ENCODE measurements at places on chromosomes 7 and 10.

DNA sequence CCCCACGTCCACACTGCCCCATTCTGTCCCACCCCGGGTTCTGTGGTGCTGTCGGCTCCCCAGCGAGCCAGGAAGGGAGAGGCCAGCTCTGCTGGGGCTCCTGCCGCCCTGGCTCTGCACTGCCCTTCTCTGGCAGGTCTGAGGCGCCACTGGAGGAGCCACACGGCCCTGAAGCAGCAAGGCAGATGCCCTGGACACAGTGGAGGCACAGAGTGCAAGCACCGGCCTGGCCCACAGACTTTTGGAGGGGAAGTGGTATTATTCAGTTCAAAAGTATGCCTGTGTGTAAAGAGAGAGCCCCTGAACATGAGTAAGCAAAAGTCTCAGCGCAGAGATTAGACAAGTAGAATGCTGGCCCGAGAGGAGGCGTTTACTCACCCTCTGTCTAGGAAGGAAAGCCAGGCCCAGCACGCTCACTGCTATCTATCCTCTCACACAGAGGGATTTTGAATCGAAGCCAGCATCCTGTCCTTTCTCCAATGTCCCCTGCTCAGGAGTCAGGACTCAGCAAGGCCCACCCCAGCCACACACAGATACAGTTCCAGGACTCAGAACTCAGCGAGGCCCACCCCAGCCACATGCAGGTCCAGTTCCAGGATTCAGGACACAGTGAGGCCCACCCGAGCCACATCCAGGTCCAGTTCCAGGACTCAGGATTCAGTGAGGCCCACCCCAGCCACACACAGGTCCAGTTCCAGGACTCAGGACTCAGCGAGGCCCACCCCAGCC is 115.0 kb downstream of the EGFR start:
- DNase-seq, result no peak

DNA sequence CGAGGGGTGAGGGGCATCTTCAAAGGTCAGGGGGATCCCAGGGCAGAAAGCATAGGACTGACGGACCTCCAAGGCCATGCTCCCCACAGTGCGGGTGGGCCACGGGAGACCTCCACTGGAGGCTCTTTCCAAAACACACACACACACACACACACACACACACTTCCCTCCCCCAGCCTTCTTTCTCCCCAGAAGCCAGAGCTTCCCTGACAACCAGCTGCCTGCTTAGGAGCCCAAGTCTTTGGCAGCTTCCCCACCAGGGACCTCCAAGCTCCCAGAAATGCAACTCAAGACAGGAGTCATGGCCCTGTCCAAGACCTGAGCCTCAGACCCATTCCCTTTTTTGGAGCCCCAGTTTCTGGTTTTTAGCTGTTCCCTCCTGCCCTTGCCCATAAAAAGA is 710 bp upstream of the C10orf105 start:
- no peak for DNase-seq

GRCh38 chr10:43119416-43120115 is 18.7 kb upstream of the CSGALNACT2 start:
- DNase-seq, result no peak

- peak; percentile 24 for DNase-seq
These were observed 124.0 kb upstream of the SAMD8 start for GRCh38 chr10:74987339-74988053.

GRCh38 chr10:62459500-62459899 is 85.3 kb downstream of the ZNF365 start:
- DNase-seq, result no peak

DNA sequence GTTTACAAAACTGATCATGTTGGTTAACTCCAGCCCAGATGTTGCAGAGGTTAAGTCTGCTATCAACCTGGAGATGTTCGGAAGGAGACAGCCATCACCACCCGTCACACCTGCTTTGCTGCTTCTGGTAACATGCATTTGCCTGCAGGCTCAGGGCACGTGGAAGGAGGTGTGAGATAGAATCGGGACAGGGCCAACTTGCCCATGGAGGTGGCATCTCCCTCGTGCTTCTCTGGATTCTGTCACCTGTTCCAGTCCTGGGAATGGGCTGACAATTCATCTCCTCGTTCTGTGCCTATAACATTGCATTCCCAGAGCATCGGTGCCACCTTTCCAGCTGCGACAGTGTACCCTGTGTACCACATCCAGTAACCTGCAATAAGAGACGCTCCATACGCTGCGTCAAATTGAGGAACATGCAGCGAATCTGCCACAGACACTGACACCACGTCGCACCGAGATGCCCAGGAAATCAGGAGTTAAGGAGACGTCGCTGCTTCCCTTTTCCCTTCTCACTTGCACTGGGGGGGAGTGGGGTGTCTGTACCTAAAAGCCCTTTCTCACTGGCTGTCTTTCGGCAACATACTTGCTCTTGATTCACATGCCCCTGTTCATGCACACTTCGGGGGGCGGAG is 65.8 kb downstream of the ADARB2 start:
- no peak for DNase-seq

GRCh38 chr7:30177186-30177585 is 42.4 kb downstream of the MTURN start:
- DNase-seq, result no peak

DNA sequence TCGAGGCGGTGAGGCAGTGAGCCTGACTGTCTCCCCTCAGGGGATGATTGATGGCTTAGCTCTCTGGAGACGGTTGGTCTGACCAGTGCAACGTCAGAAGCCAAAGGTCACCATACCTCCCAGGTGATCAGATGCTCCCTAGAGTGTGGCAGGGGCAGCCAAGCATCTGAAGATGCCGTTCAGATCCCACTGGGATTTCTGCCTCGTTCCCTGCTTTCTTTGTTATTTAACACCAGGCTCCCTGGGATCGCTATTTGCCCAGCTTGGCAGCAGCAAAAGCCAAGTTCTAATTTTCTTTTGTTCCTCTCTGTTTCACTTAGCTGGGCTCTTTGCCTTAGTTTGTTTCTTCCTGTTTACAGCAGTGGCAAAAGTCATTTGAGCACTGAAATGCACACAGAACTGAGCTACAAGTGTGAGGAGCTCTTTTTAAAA is 53.5 kb upstream of the SVIL start:
- peak; percentile 14 for DNase-seq

DNA sequence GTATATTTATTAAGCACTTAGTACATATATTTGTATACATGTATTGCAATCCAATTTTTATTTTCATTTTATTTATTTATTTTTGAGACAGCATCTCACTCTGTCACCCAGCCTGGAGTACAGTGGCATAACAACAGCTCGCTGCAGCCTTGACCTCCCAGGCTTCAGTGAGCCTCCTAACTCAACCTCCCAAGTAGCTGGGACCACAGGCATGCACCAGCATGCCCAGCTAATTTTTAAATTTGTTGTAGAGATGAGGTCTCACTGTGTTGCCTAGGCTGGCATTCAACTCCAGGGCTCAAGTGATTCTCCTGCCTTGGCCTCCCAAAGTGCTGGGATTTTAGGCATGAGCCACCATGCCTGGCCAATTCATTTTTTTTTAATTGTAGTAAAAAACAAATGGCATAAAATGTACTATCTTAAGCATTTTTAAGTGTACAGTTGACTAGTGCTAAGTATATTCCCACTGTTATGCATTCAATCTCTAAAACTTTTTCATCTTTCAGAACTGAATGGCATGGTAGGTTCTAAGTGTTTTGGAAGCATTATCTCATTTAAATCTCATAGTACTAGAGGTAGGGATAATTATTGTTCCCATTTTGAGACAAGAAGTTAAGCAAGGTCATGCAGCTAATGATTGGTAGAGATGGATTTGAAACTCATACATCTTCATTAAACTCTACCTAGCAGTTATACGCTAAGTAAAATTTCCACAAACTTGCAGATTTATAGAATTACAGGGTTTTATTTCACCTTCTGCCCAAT is 264.0 kb upstream of the NFE2L3 start:
- DNase-seq, result no peak

GRCh38 chr10:30002426-30003266 is 56.7 kb downstream of the JCAD start:
- peak; percentile 37 for DNase-seq

DNA sequence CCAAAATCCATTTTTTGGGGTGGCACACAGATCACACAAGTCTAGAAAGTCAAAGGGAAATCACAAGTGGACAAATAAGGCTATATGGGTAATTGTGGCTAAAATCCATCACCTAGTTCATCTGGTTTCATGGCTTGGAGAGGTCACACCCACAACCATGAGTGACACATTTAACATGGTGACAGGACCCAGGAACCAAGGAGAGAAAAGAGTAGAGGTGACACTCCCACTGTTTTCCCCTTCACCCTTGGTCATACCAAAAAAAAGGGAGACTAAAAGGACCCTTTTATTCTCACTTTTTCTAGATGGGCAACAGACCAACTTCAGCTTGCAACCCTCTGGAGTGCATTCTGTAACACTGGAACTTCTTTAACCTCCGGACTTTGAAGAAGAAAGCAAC is 46.2 kb upstream of the ZNF107 start:
- no peak for DNase-seq

DNA sequence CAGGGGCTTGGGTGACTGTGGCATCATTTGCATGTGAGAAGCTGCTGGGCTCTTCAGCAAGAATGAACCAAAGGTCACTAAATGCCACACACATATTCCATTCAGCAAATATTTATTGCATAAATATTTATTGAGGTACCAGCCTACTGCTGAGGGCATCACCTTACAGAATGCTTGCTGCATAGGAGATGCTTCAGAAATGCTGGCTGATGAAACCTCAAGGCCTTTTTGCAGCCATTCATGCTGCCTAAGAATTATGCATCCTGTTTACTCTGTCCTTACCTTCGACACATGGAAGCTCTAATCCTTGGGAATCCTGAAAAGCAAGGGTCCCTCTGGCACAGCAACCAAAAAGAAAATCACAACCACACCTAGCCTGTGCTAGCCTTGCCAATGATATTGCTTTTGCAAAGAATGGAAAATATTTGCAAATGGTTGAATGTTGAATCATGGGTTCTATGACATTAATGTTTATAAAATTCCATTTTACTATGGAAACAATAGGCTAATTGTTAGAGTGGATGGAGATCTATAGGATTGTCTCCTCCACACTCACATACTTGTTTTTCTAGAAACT is 79.6 kb downstream of the PCGF5 start:
- DNase-seq, result no peak

- no peak for DNase-seq
These were observed 177.6 kb downstream of the DIP2C start for GRCh38 chr10:511849-512191.

GRCh38 chr10:43938810-43939209 is 290.1 kb upstream of the ZNF32 start:
- no peak for DNase-seq

DNA sequence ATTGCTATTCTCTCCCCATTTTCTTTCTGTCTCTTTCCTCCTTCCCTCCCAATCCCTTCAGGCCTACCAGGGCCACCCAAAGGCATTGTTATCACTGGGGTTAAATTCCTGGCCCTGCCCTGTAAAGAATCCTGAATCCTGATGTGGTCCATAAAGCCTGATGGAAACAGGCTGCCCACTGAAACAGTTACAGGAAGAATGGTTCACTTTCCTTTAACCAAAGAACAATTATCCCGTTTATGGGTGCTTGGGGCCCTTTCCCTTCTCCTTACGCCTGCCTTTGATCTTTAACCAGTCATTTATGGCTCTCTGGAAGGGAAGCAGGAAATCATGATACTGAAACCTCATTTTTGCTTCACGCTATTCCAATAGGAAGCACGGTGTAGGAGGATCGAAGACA is 273.1 kb upstream of the NEBL start:
- DNase-seq, result no peak

DNA sequence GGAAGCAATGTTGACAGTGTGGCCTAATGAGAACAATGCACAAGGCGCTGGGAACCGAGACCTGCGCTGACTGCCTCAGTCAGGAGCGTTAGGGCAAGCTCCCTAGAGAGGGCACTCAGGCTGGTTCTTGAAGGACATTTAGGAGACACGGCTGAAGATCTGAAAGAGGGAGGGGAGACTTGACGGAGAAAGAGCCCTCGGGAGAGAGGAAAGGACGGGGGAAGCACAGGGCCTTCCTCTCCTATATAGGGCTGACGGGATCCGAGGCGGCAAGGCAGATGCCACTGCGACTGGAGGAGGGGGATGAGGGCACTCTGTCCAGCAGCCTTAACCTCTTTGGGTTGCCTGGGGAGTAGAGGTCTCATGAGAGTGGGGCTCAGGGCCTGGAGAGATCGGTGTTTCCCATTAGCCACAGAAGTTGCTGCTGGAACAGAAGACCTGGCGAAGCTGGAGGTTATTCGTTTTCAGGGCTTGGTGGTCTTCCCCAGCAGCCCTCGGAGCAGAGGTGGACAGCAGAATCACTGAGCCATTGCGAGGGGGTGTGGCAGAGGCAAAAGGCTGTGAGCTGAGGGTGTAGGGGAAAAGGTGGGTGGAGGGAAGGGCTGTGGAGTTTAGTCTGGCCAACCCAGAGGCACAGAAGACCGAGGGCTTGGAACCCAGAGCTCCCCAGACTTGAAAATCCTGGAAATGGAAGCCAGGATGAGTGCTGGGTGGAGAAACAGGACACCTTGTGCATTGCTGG is 36.0 kb downstream of the CLEC2L start:
- DNase-seq, result peak; percentile 9

DNA sequence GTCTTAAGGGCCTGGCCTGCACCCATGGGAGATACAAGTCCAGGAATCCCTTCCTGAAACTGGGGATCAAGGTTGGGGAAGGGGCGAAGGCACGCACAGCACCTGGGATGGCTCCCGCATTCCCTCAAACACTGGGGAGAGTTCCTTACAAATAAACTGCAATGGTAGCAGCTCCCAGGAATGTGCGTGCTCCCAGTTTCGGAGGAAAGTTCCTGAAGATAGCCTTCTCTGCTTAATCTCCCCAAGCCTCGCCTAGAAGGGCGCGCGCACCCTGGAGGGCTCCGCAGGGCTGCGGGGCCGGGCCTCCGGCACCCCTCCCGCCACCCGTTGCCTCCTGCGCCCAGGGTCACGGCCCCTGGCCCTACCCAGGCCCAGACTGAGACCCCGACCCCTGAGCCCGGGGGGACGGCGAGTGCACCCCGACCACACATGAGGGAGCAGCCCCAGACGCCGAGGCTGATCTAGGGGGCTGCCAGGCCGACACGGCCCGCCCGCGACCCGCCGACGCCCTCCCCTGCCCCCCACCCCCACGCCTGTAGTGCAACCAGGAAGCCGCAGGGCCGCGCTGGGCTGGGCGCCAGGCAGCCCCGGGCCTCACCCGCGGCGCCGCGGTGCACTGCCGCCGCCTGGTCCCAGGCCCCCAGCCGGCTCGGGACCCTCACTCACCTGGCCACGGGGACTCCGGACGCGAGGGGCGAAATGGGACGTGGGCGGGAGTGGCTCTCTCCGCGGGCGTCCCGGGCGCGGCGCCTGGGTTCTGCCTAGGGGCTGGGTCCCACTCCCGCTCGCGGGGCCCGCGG is 460 bp downstream of the ANXA11 start:
- no peak for DNase-seq

- DNase-seq, result no peak
These were observed 22.7 kb downstream of the YKT6 start for GRCh38 chr7:44223362-44224079.

- DNase-seq, result peak; percentile 19
These were observed 63.5 kb downstream of the PIK3AP1 start for GRCh38 chr10:96656839-96657238.

- no peak for DNase-seq
These were observed 38.0 kb upstream of the VSIR start for GRCh38 chr10:71811351-71811750.

GRCh38 chr7:158649279-158649678 is 55.3 kb downstream of the NCAPG2 start:
- no peak for DNase-seq

GRCh38 chr7:372932-373791 is 83.2 kb downstream of the FOXL3 start:
- DNase-seq, result no peak
